ENCODE measurements at places on chromosomes 2 and 18. TPM values are rescaled to one million over a fixed set of nuclear protein-coding genes. Genes with fewer than 3 reads are reported as not detected.
A peak's percentile ranks its signal among the peaks of the same experiment; 100 is the strongest.

DNA sequence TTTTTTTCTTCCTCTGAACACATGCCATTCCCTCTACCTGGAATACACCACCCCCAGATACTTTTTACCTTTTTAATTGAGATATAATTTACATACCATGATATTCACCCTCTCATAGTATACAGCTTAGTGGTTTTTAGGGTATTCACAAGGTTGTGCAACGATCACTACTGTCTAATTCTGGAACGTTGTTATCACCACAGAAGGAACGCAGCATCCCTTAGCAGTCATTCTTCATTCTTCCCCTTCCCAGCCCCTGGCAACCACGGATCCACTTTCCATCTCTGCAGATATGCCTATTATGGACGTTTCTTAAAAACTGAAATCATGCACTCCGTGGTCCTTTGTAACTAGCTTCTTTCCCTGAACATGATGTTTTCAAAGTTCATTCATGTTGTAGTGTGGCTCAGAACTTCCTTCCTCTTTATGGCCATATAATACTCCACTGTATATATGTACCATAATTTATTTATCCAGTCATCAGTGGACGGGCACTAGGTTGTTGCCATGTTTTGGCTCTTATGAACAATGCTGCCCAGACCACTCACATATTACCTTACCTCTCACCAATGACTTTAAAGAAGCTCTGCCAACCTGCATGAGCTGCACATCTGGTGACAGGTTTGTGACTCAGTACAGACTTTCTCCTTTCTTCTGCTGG lies 168.9 kb downstream of the CTIF start:
- no peak for DNase-seq

DNA sequence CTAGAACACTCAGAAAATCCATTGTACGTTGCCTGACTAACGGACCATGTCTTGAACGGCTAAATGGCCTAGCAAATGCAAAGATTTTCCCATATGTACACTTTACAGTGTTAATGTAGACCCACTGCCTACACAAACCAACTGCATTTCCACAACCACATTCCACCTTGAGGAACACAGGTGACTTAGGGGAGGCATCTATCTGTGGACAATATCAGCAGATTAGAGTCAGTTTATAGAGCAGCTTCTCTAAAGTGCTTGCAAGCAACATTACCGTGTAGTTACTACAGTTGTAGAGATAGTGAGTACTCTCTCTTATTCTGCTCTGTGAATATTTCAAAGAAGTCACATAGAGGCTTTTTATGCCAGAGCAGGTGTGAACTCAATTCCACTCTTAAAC lies 139.6 kb downstream of the TCF4 start:
- no peak for DNase-seq

GRCh38 chr2:168350380-168350779 lies 103.0 kb upstream of the STK39 start:
- DNase-seq: peak; percentile 42

DNA sequence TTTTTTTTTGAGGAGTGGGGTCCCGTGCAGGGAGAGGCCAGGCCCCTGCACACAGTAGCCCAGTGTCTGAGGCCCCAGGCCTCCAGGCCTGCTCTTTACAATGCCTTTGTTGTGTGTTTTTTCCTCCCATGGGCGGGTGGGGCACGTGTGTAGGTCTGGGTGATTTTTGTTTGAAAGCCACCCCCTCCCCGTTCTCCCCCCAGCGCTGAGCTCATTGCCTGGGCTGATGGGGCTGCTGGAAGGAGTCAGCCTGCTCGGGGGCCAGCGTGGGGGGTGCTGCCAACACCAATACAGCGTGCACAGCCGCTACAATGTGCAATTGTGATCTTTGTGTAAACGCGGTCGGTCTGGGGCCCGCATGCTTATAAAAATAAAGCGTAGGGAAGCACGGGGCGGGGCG lies 142.7 kb downstream of the DYSF start:
- no peak for DNase-seq

- DNase-seq: peak; percentile 17
These were observed 154.0 kb downstream of the PMAIP1 start for GRCh38 chr18:60053747-60054304.

GRCh38 chr2:192500550-192501200 lies 305.9 kb upstream of the TMEFF2 start:
- peak; percentile 25 for DNase-seq

Gene ATP8B1
- total RNA-seq: 107 TPM

Measured in stomach (tissue), 19 donors.